ENCODE measurements at places on chromosomes 16 and 17. TPM values are rescaled to one million over a fixed set of nuclear protein-coding genes. Genes with fewer than 3 reads are reported as not detected.

Gene CD300LD
- not detected for polyA plus RNA-seq

Gene KRTAP2-1
- not detected for polyA plus RNA-seq

Gene SLC5A2
- 7.8 TPM for polyA plus RNA-seq

Gene CRHR1
- not detected for polyA plus RNA-seq

Gene NDUFB10
- polyA plus RNA-seq, result 145 TPM

Gene PRSS33
- not detected for polyA plus RNA-seq

Gene PGP
- polyA plus RNA-seq, result 15.7 TPM

Gene KLHL10
- polyA plus RNA-seq, result 0.15 TPM

Gene CDRT15L2
- polyA plus RNA-seq, result not detected

Gene PLXDC1
- 9.3 TPM for polyA plus RNA-seq

Gene RNF151
- not detected for polyA plus RNA-seq

Gene PERCC1
- 0.43 TPM for polyA plus RNA-seq

Gene MYO1D
- 5.7 TPM for polyA plus RNA-seq

Gene EVPL
- polyA plus RNA-seq, result 0.54 TPM

Gene NUPR1
- polyA plus RNA-seq, result 29.7 TPM

Gene TMIGD1
- not detected for polyA plus RNA-seq

DNA sequence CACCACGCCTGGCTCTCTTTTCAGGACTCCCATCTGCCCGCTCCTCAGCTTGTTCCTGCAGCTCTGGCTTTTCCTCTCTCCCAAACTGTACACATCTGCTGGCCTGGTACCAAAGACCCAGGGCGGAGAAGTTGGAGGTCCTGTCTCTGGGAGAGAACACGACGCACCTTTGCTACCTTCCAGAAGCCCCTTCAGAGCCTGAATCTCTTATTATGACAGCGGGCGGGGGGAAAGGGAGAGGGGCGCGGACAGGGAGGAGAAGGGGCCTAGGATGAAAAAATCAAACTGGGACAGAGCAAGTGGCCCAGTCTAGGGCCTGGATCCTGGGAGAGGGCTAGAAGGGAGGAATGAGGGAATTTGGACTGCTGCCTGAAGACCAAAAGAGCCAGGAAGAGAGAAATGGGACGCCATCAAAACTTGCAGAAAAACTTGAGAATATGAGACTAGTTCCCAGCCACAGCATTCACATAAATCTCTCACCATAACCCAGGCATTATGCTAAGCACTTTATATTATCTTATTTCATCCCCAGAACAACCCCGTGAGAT, 2.5 kb upstream of the PER1 start:
- DNase-seq, result peak; percentile 69

DNA sequence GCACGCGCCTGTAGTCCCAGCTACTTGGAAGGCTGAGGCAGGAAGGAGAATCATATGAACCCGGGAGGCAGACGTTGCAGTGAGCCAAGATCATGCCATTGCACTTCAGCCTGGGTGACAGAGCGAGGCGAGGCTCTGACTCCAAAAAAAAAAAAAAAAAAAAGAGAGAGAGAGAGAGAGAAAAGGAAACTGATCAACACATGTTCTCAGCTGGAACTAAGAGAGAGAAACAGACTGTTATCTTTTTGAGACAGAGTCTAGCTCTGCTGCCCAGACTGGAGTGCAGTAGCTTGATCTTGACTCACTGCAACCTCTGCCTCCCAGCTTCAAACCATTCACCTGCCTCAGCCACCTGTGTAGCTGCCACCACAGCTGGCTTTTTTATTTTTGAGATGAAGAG, 60.4 kb downstream of the STH start:
- DNase-seq, result no peak

DNA sequence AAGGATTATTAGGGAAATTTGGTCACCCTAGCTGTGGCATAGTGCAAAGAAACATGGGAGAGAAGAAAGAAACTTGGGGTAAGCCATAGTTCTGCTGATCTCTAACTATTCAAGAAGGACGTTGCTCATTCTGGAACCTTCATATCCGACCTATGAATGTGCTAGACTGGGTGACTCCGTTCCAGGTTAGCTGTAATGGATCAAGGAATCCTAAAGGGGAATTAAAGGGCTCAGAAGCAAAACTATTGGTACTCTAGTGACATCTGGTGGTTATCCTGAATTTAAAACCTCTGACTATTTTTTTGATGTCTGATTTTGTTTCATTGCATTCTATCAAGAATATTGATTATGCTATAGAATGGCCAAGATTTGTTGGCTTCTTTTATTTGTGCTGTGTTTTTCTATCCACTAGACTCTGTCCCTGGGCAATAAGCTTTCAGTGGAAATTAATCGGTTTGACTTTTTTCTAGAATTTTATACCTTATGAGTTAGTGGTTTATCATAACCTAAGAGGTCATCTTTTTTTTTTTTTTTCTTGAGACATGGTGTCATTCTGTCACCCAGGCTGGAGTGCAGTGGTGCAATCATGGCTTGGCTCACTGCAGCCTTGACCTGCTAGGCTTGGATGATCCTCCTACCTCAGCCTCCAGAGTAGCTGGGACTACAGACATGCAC, 19.5 kb downstream of the PCTP start:
- no peak for DNase-seq

DNA sequence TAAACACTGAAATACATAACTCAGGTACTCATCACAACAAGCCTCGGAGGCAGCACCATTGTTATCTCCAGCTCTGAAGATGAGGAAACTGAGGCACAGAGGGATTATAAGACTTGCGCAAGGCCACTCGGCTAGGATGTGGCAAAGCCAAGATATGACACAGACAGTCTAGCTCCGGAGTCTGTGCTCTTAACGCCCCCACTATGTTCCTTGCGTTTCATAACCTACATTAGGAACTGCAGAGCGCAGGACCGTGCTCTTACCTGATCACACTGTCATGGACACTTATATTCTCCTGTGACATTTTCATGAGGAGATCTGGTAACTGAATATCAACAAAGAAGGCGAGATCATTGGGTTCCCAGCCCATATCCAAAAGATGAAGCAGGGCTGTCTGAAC, 85.1 kb downstream of the ZZEF1 start:
- DNase-seq, result no peak

GRCh38 chr17:9115214-9116191, 94.2 kb downstream of the NTN1 start:
- DNase-seq, result peak; percentile 68

DNA sequence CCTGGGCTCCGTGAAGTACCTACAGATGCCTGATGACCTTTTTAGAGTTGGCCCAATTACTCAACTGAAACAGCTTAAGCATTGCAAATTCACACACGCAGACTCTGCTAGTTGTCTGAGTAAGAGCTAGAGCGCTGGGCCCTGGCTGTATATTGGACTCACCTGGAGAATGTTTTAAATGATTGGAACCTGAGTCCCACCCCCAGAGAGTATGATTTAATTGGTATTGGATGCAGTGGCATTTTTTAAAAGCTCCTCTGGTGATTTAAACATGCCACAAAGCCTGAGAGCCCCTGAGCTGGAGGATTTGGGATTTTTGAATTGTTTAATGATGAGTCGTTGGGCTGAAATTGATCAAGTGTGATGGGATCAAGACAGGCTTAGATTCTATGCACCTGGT, 143.9 kb upstream of the SDK2 start:
- no peak for DNase-seq

GRCh38 chr17:5019475-5019956, 15.7 kb downstream of the SLC52A1 start:
- DNase-seq, result no peak

GRCh38 chr16:25045696-25046381, 30.7 kb upstream of the ARHGAP17 start:
- no peak for DNase-seq

DNA sequence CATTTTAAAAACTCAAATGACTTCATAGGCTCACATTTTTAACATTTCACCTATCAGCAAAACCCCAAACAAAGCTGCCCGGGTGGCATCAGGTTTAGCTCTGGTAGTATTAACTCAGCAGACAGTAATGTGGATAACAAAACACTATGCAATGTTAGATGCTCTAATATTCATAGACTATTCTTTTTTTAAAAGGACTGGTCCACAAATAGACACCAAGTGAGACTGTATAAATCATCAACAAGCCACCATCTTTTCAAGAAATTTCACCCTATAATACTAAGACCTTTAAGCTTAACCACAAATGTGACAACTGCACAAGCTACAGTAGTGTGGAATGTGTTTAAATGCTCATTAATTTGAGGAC, 20.2 kb downstream of the SNN start:
- DNase-seq, result no peak

GRCh38 chr16:53576210-53576609, 73.2 kb upstream of the AKTIP start:
- DNase-seq, result no peak

- DNase-seq, result no peak
These were observed 49.3 kb upstream of the USP7 start for GRCh38 chr16:9012848-9013507.

GRCh38 chr17:77708049-77708448, 250.5 kb upstream of the TNRC6C start:
- no peak for DNase-seq

- DNase-seq, result no peak
These were observed 11.1 kb downstream of the DEXI start for GRCh38 chr16:10931134-10931533.

- DNase-seq, result no peak
These were observed 5.3 kb upstream of the HAS3 start for GRCh38 chr16:69100071-69100691.

- DNase-seq, result no peak
These were observed 87.8 kb downstream of the GNAO1 start for GRCh38 chr16:56279132-56279531.

- no peak for DNase-seq
These were observed 18.1 kb downstream of the CSF3 start for GRCh38 chr17:40033339-40033738.

GRCh38 chr16:11552440-11552839, 34.3 kb downstream of the LITAF start:
- DNase-seq, result no peak

DNA sequence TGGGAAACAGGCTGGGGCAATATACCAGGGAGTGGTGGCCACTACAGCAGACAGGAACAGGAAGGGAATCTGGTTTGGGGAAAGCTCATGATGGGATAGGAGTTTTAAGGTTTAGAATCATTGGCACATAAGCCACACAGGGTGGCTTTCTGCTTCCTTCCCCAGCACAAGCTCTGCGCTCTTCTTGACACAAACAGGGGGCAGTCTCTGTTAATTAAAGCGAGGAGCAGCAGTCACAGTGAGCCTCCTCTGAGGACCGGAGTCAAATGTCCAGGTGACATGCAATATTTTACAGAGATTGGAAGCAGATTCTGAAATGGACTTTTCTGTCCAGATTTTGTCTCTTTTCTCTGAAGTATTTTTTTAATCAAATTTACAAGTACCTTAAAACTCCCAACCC, 2.8 kb upstream of the SHISA9 start:
- no peak for DNase-seq

- DNase-seq, result no peak
These were observed 178.8 kb downstream of the SOX9 start for GRCh38 chr17:72299592-72299991.

- no peak for DNase-seq
These were observed 89.8 kb downstream of the KPNA2 start for GRCh38 chr17:68125111-68125870.

DNA sequence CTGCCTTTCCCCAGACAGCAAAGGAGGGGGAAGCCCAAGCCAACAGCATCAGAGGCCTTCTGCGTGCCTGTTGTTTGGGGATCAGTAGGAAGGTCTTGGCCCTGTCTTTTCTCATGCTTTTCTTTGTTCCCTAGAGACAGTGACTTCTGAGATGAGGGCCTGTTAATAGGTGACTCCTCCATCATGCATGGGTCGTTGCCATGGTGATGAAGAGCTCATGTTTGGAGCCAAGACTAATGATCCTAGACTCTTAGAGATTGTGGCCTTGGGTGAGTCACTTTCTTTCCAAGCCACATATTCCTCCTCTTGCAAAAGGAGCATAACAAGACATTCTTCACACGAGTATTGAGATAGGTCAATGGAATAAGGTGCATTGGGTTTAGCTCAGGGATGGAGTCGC, 201.1 kb upstream of the ASIC2 start:
- DNase-seq, result no peak

DNA sequence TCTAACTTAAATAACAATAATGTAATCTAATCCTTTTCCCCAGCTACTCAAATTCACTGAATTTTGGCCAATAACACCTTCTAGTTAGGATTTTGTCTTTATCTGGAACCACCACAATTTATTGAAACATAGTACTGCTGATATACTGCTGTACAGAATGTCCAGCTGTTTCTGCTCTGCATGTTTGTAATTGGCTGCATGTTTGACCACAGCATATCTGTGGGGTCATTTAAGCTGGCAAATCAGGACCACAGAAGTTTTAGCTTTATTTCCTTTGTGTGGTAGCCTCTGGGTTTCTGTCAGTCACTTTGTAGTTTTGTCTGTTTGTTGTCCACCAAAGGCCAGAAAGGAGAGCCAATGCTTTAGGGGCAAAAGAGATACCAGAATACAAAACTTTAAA, 22.2 kb upstream of the RAB11FIP4 start:
- no peak for DNase-seq

- no peak for DNase-seq
These were observed 445 bp upstream of the DBNDD1 start for GRCh38 chr16:90019543-90020259.

DNA sequence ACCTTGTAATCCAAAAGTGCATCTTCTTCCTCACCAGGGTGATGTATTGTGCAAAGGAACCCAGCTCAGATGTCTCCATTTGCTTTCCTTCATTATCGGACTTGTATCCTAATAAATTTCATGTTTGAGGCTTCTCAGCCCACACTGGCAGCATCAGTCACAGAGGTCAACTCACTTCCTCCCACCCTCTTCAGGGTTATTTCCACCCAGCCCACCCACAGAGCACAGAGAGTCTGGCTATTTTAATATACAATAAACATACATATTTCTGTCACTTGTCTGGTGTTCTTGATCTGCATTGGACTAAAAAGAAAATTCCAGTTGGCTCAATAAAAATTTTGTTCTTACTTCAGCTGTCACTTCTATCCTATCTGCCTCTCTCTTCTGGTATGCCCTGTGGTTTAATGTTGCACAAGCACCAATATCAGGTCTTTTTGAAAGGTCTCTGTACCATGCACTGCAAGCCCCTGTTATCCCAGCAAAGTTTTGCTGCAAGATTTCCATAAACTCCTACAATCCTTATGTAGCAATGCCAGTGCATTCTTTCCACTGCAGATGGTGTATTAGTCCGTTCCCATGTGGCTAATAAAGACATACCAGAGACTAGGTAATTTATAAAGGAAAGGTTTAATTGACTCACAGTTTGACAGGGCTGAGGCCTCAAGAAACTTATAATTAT, 201.8 kb downstream of the CDH11 start:
- DNase-seq, result no peak

Measured in hindlimb muscle (tissue), 1 donor.